ENCODE measurements at places on chromosomes 1 and 21. TPM values are rescaled to one million over a fixed set of nuclear protein-coding genes. Genes with fewer than 3 reads are reported as not detected.

- H3K27me3 ChIP-seq = no peaks in the 10 kb centered on the region
- H3K4me3 ChIP-seq = no peak overlapping the region
- no peak for DNase-seq
These were observed 433.2 kb upstream of the ADAMTS5 start for GRCh38 chr21:27400045-27400444.

DNA sequence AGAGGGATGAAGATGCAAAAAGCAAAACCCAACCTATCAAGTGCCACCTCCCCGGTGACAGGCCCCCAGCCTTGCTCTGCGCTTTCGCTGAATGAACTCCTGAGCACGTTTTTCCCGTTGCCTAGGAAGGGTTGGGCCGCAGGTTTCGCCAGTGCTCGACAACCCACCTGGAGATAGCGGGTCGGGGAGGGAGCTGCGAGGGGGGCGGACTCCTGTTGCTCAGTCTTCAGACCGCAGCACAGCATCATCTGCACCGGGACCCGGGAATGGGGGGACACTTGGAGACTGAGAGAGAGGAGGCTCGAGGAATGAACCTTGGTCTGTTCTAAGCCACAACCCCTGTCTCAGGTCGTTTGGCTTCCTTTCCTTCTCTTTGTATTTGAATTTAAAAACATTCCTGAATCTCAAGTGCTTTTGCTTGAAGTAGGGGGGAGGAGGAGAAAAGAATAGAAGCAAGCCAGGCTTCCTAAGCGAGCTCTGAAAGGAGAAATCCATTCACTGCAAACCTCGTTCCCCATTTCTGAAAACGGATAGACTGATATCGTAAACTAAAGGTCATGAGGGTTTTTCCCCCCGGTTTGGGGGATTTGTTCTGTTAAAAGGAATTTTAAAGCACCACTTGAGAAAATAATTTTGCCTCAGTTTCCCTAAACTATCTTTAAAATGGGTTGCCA, 1.2 kb downstream of the AK5 start:
- no peak overlapping the region for H3K27ac ChIP-seq
- no peaks in the 10 kb centered on the region for H3K36me3 ChIP-seq
- no peaks in the 10 kb centered on the region for H3K4me1 ChIP-seq
- DNase-seq = no peak

DNA sequence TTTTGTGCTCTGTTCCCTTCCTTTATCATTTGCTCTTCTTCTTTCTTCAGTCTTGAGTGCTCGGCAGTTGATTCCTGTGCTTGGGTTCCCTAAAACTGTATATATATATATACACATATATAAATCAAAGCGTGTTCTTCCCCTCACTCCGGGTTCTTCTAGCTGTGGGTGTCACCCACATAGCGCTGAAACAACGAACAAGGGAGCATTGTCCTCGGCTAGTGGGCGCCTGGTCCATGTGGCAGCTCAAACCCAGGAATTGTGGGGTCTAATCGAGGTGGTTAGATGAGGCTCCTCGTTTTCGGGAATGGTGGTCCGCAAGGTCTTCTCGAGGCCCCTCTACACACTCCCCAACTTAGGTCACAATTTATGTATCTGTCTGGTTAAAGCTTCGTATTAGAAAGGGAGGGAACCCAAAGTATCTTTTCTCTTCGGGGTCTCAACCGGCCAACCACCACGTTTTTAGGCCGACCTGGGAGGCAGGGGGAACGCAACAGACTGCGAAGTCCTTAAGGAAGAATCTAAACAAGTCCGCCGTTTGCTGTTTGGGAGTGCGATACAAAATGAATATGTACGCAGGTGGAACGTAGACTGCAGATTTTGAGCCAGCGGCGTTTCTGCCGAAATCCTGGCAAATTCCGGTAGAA, 504 bp upstream of the SDHC start:
- peaks cover 4% of the 10 kb centered on the region for H3K36me3 ChIP-seq
- peak overlapping the region; percentile 89 for H3K4me3 ChIP-seq
- H3K27ac ChIP-seq = peak overlapping the region; percentile 96
- H3K4me1 ChIP-seq = peaks cover 23% of the 10 kb centered on the region
- H3K27me3 ChIP-seq = no peaks in the 10 kb centered on the region

CHD5 gene
- 0.03 TPM for polyA plus RNA-seq

DNA sequence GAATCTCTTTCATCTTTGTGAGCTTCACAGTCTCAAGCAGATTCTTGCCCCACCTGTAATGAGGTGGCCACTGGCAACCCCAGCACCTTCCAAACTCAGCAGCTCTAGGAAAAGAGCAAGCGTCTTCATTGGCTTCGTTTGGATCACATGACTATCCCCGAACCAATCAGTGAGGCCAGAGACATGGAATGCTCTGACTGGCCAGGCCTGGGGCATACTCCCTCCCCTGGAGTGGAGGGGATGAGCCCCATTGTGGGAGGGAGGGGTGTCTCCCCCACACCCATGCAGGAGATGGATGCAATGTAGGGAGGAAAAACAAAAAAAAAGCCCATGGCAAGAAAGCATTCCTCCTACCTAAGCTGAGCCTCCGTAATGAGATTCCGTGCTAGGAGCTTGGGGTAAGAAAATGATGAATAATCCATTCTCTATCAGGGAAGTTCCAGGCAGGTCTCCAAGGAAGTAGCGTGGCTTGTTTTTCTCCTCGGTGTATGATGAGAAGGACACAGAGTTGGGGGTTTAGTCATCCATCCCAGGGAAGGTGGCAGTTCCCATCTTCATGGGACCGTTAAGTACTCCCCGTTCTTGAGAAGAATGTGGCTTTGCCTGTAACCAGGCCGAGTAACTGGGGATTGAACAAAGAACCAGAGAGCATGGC, 32.7 kb downstream of the FHAD1 start:
- H3K4me3 ChIP-seq = no peak overlapping the region
- peaks cover 27% of the 10 kb centered on the region for H3K27me3 ChIP-seq
- no peaks in the 10 kb centered on the region for H3K4me1 ChIP-seq
- no peak for DNase-seq
- H3K36me3 ChIP-seq = no peaks in the 10 kb centered on the region

- H3K27ac ChIP-seq = no peak overlapping the region
- peaks cover 1% of the 10 kb centered on the region for H3K27me3 ChIP-seq
- no peak overlapping the region for H3K4me3 ChIP-seq
- DNase-seq = no peak
- H3K4me1 ChIP-seq = no peaks in the 10 kb centered on the region
These were observed 259.0 kb downstream of the FOXD2 start for GRCh38 chr1:47696737-47697441.

DNA sequence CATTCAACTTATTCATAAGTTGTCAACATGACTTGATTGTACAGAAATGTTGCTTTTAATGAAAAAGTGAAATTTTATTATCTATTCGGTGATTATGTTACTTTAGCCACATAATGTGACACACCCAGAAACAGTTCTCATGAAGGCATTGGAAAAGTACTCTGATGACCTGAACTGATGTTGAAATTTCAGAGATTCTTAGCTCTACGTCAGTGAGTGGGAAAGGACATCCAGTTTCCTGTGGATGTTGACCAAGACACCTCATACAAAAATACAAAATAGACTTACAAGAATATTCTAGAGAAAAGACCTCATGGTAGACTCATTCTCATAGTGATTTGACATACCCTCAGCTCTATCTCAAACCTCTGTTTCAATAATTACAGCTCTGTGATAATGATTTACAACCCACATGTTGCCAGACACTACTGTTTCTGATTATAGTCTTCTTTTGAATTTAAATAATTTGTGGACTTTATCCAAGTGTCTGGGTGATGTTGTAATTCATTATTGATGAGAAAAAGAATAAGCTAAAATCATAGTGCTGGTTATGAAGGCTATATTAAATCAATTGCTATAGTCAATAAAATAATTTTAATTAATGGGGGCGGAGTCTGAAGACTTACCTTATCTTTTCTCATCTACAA, 37.3 kb downstream of the KCNK2 start:
- no peaks in the 10 kb centered on the region for H3K4me1 ChIP-seq
- no peak overlapping the region for H3K4me3 ChIP-seq
- DNase-seq = no peak
- no peaks in the 10 kb centered on the region for H3K27me3 ChIP-seq
